Activated T-cell treated with anti-CD3 and anti-CD28 coated beads for 4 hours (primary cell): ENCODE measurements at places on chromosomes 2 and 18.

- DNase-seq, result no peak
These were observed 71.1 kb downstream of the PIK3C3 start for GRCh38 chr18:42025974-42026625.

GRCh38 chr2:7419814-7420311 is 502.7 kb downstream of the RNF144A start:
- DNase-seq, result no peak

DNA sequence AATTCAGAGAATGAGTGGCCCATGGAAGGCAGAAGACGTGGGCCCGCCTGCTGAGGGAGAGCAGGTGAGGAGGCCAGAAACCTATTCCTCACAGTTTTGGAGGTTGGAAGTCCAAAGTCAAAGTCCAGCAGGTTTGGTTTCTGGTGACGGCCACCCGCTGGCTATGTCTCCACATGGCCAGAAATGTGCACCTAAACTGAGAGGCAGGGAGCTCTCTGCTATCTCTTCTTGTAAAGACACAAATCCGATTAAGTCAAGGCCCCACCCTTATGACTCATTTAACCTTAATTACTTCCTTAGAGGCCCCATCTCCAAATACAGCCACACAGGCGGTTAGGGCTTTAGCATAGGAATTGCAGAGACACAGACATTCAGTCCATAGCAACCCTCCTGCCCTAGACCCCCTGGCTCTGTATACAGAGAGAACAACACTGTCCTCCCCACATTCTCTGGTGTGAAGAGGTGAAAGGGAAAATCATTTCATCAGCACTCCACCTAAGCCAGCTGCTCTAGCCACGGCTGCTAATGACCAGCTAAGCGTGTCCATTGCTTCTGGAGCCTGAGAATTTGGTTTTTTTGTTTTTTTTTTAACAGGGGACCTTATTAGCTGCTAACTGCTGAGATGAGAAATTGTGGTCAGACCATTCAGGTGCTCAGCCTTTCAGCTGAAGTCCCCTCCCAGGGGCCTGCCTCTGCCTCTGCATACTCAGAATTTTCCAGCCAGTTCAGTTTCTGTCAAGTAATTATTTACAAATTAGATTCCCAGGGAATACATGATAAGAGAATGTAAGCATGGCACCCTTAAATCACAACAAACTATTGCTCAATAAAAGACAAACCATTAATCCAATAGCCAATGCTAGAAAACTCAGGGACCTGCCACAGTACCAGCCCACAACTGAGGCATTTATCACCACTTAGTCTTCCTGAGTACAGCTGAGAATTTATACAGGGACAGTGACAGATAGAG is 368.7 kb upstream of the ID2 start:
- no peak for DNase-seq

- no peak for DNase-seq
These were observed 8.1 kb downstream of the ACKR3 start for GRCh38 chr2:236577481-236578410.
